ENCODE measurements at places on chromosomes 2 and 18. TPM values are rescaled to one million over a fixed set of nuclear protein-coding genes. Genes with fewer than 3 reads are reported as not detected.

The TOGARAM2 gene
- 0.72 TPM for total RNA-seq

The GIGYF2 gene
- 57.2 TPM for total RNA-seq

The CHRND gene
- total RNA-seq = not detected

The SAG gene
- not detected for total RNA-seq

The HRH4 gene
- total RNA-seq = under 0.01 TPM

The NIFK gene
- 42.7 TPM for total RNA-seq

The SP110 gene
- 15.3 TPM for total RNA-seq

The GPR155 gene
- 3.5 TPM for total RNA-seq

- H3K27ac ChIP-seq = no peak overlapping the region
- no peaks in the 10 kb centered on the region for H3K4me1 ChIP-seq
- no peak for DNase-seq
- H3K4me3 ChIP-seq = no peak overlapping the region
- H3K36me3 ChIP-seq = no peaks in the 10 kb centered on the region
Observed at GRCh38 chr2:70477441-70477844, 76.2 kb downstream of the TGFA start.

- H3K36me3 ChIP-seq = no peaks in the 10 kb centered on the region
- peaks cover 3% of the 10 kb centered on the region for H3K27me3 ChIP-seq
- H3K4me3 ChIP-seq = no peak overlapping the region
Observed at GRCh38 chr2:180075870-180076269, 68.8 kb upstream of the CWC22 start.

DNA sequence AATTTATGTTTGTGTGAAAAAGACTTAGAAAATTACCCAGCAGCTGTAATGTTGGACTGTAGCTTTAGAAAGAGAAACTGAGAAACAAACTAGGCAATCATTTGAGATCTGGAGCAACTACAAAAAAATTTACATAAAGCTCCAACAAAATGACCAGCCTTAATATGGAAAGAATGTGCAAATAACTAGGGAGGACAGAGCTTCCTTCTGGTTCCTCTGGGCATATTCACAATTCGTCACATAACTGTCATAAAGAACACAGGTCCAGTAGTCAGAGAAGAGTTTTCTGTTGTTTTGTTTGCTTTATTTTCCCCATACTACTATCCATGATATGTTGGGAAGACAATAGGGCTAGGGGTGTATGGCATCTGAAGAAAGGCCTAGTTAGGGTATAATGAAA lies 416.8 kb upstream of the DSEL start:
- no peaks in the 10 kb centered on the region for H3K27me3 ChIP-seq
- H3K36me3 ChIP-seq = no peaks in the 10 kb centered on the region
- no peak for DNase-seq
- H3K4me1 ChIP-seq = peaks cover 24% of the 10 kb centered on the region
- no peak overlapping the region for H3K4me3 ChIP-seq

DNA sequence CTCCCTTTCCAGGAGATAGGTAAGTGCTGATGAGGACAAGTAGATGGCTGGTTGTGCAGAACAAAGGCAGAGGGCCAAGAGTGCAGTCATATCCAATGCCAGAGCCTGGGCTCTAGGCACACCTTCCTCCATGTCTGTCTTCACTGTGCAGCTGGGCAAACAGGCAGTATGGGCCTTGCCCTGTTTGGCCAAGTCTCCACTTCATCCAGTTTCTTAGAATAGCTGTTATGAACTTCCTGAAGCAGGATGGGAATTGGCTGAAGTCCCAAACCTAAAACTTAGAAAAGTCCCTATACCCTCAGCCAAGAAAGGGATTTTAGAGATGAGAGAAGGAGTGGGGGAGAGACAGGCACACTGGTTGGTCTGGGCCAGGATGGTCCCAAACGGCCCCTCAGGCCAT lies 37.5 kb upstream of the CYP26B1 start:
- H3K4me3 ChIP-seq = no peak overlapping the region
- H3K27me3 ChIP-seq = no peaks in the 10 kb centered on the region
- H3K4me1 ChIP-seq = no peaks in the 10 kb centered on the region
- DNase-seq = peak; percentile 17
- H3K36me3 ChIP-seq = no peaks in the 10 kb centered on the region

- no peaks in the 10 kb centered on the region for H3K36me3 ChIP-seq
- no peaks in the 10 kb centered on the region for H3K27me3 ChIP-seq
- H3K4me3 ChIP-seq = no peak overlapping the region
- H3K27ac ChIP-seq = no peak overlapping the region
Observed at GRCh38 chr2:134146161-134146560, 107.7 kb upstream of the MGAT5 start.

- no peak for DNase-seq
- no peaks in the 10 kb centered on the region for H3K36me3 ChIP-seq
- H3K27ac ChIP-seq = no peak overlapping the region
Observed at GRCh38 chr2:223621901-223622300, 19.7 kb upstream of the SCG2 start.

DNA sequence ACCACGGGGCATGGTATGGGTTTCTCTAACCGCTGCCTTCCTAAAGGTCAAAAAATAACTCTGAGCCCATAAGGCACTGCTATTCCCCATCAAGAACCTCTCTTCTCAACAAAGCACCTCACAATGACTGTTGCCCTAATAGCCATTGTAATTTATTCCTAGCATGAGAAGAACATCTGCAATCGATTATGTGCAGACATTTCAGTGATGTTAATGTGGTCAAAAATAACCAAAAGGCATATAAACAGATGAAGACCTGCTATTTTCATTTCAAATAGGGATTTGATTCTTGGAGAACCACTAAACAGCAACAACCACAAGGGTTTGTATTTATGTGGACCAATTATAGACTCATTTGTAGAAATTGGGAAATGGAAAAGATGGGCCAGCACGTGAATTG lies 356.6 kb downstream of the FBXO15 start:
- H3K4me3 ChIP-seq = no peak overlapping the region
- no peaks in the 10 kb centered on the region for H3K27me3 ChIP-seq
- H3K36me3 ChIP-seq = no peaks in the 10 kb centered on the region

GRCh38 chr2:157820193-157820592 lies 55.9 kb downstream of the ACVR1 start:
- no peak overlapping the region for H3K27ac ChIP-seq
- no peak for DNase-seq
- peaks cover 19% of the 10 kb centered on the region for H3K4me1 ChIP-seq
- H3K4me3 ChIP-seq = no peak overlapping the region

DNA sequence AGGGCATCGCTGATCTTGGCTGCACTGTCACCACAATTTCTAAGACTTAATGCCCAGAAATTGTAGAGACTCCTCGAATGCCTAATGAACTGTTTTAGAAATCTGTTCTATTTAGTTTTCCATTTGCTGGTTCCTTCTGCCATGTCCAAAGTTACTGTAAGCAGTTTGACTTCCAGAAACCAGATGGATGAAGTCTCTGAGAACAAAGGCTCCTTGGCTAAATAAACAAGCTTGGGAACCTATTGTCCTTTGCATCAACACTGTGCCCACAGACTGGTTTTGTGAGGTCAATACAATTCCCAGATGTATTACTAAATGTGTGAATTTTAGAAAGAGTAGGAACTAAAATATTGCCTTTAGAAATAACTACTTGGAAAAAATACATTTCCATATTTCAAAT lies 600.2 kb downstream of the NYAP2 start:
- peaks cover 23% of the 10 kb centered on the region for H3K4me1 ChIP-seq
- no peaks in the 10 kb centered on the region for H3K36me3 ChIP-seq
- no peak overlapping the region for H3K27ac ChIP-seq

DNA sequence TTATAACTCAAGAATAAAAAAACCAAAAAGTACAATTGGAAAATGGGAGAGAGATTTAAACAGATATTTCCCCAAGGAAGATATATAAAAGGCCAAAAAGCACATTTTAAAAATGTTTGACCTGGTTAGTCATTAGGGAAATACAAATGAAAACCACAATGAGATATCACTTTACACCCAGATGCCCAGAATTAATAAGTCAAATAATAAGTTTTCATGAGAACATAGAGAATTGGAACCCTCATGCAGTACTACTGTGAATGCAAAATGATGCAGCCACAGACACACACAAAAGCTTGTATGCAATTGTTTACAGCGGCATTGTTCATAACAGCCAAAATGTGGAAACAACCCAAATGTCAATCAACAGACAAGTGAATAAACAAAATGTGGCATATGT lies 165.9 kb downstream of the ZNF385B start:
- DNase-seq = no peak
- no peaks in the 10 kb centered on the region for H3K27me3 ChIP-seq
- no peak overlapping the region for H3K4me3 ChIP-seq
- H3K36me3 ChIP-seq = no peaks in the 10 kb centered on the region

- H3K27me3 ChIP-seq = no peaks in the 10 kb centered on the region
- H3K4me1 ChIP-seq = peaks cover 60% of the 10 kb centered on the region
- H3K36me3 ChIP-seq = peaks cover 3% of the 10 kb centered on the region
- H3K27ac ChIP-seq = peak overlapping the region; percentile 56
- H3K4me3 ChIP-seq = no peak overlapping the region
- DNase-seq = peak; percentile 93
Observed at GRCh38 chr2:119255760-119256581, 32.3 kb downstream of the STEAP3 start.

GRCh38 chr18:32470714-32471633 lies at the start of gene GAREM1:
TSS of gene GAREM1 (minus strand) at chr18:32470882. CDS start at chr18:32470428, 454 bp downstream.
- no peaks in the 10 kb centered on the region for H3K36me3 ChIP-seq
- DNase-seq = peak; percentile 99
- peak within 1 kb of the TSS; percentile 74 for H3K4me3 ChIP-seq
- peaks cover 10% of the 10 kb centered on the region for H3K27me3 ChIP-seq

DNA sequence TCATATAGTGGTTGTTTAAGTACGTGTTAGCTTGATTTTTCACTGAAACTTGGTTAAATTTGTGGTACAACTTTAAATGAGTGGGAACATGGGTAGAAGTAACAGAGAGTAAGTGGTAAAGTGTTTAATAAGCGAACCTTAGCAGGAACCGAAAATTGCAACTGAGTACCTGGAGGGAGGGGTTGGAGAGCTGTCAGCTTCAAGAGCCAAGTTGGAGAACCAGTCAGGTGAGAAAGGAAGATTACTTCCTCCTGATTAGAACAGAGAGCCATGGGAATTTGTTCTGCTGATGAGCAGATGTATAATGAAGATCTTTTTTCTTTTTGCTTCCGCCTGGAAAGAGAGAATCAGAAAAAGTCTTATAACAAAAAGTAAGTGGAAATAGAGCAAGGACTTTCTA lies 158.4 kb upstream of the CDH7 start:
- H3K36me3 ChIP-seq = no peaks in the 10 kb centered on the region
- no peaks in the 10 kb centered on the region for H3K4me1 ChIP-seq
- no peak overlapping the region for H3K27ac ChIP-seq
- H3K27me3 ChIP-seq = no peaks in the 10 kb centered on the region
- H3K4me3 ChIP-seq = no peak overlapping the region

GRCh38 chr2:131365452-131365851 lies 1.5 kb upstream of the RAB6D start:
- no peak overlapping the region for H3K4me3 ChIP-seq
- H3K27ac ChIP-seq = no peak overlapping the region

GRCh38 chr2:204024503-204024902 lies 87.9 kb downstream of the ICOS start:
- no peak overlapping the region for H3K4me3 ChIP-seq
- no peaks in the 10 kb centered on the region for H3K36me3 ChIP-seq
- H3K27ac ChIP-seq = no peak overlapping the region

GRCh38 chr2:218578272-218578877 lies 9.7 kb downstream of the CNOT9 start:
- DNase-seq = no peak
- peaks cover 18% of the 10 kb centered on the region for H3K36me3 ChIP-seq
- no peaks in the 10 kb centered on the region for H3K27me3 ChIP-seq
- H3K27ac ChIP-seq = no peak overlapping the region

Data from osteoblast (primary cell).